T-cell (primary cell): ENCODE measurements at places on chromosomes 6 and 20. TPM values are rescaled to one million over a fixed set of nuclear protein-coding genes. Genes with fewer than 3 reads are reported as not detected.

The CNKSR3 gene
- total RNA-seq = 0.33 TPM

The OOEP gene
- 0.63 TPM for total RNA-seq

The CD24 gene
- total RNA-seq = 3.4 TPM

The CTAGE9 gene
- total RNA-seq = not detected

The MUC22 gene
- not detected for total RNA-seq

The LY6G6C gene
- total RNA-seq = not detected

The MKKS gene
- 13.1 TPM for total RNA-seq

The DST gene
- total RNA-seq = 9.4 TPM

The VGLL2 gene
- total RNA-seq = not detected

The COL9A3 gene
- total RNA-seq = not detected

The CLPSL2 gene
- total RNA-seq = not detected

- H3K4me1 ChIP-seq = no peaks in the 10 kb centered on the region
- no peak for DNase-seq
- no peaks in the 10 kb centered on the region for H3K36me3 ChIP-seq
- H3K4me3 ChIP-seq = no peak overlapping the region
- H3K27ac ChIP-seq = no peak overlapping the region
- H3K27me3 ChIP-seq = no peaks in the 10 kb centered on the region
Observed at GRCh38 chr20:43092386-43093088, 97.2 kb downstream of the PTPRT start.

DNA sequence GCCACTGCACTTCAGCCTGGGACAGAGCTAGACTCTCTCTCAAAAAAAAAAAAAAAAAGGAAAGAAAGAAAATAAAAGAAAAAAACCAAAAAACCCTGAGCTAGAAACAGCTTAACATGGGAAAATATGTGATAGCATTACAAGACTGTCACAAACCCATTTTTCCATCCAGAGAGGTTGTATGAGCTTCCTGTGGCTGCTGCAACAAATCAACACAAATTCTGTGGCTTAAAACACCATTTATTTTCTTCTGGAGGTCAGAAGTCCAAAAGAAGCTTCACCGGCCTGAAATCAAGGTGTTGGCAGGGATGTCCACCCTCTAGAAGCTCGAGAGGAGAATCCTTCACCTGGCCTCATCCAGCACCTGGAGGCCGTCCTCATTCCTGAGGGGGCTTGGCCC lies 21.7 kb upstream of the SSR1 start:
- H3K27ac ChIP-seq = no peak overlapping the region
- peaks cover 3% of the 10 kb centered on the region for H3K27me3 ChIP-seq
- no peak for DNase-seq
- no peak overlapping the region for H3K4me3 ChIP-seq
- H3K36me3 ChIP-seq = no peaks in the 10 kb centered on the region
- H3K4me1 ChIP-seq = no peaks in the 10 kb centered on the region

GRCh38 chr20:41064377-41064776 lies 35.8 kb downstream of the TOP1 start:
- H3K27me3 ChIP-seq = no peaks in the 10 kb centered on the region
- H3K36me3 ChIP-seq = no peaks in the 10 kb centered on the region
- no peak for DNase-seq
- H3K4me1 ChIP-seq = no peaks in the 10 kb centered on the region
- H3K27ac ChIP-seq = no peak overlapping the region
- no peak overlapping the region for H3K4me3 ChIP-seq

GRCh38 chr6:449057-449430 lies 57.5 kb downstream of the IRF4 start:
- H3K4me3 ChIP-seq = no peak overlapping the region
- H3K27ac ChIP-seq = no peak overlapping the region
- peaks cover 54% of the 10 kb centered on the region for H3K4me1 ChIP-seq
- DNase-seq = no peak
- no peaks in the 10 kb centered on the region for H3K36me3 ChIP-seq

GRCh38 chr20:17938871-17939619 lies 29.5 kb downstream of the SNX5 start:
- no peak overlapping the region for H3K27ac ChIP-seq
- H3K36me3 ChIP-seq = peaks cover 29% of the 10 kb centered on the region
- no peak overlapping the region for H3K4me3 ChIP-seq
- peaks cover 11% of the 10 kb centered on the region for H3K4me1 ChIP-seq
- DNase-seq = peak; percentile 38

GRCh38 chr20:33647603-33648395 lies 14.3 kb upstream of the C20orf144 start:
- no peak overlapping the region for H3K4me3 ChIP-seq
- H3K4me1 ChIP-seq = no peaks in the 10 kb centered on the region
- no peaks in the 10 kb centered on the region for H3K27me3 ChIP-seq

GRCh38 chr20:4006640-4007039 lies 8.7 kb downstream of the RNF24 start:
- H3K36me3 ChIP-seq = no peaks in the 10 kb centered on the region
- DNase-seq = no peak
- H3K4me1 ChIP-seq = peaks cover 3% of the 10 kb centered on the region
- no peak overlapping the region for H3K4me3 ChIP-seq
- H3K27me3 ChIP-seq = no peaks in the 10 kb centered on the region
- no peak overlapping the region for H3K27ac ChIP-seq

- no peaks in the 10 kb centered on the region for H3K4me1 ChIP-seq
- H3K27ac ChIP-seq = no peak overlapping the region
- H3K4me3 ChIP-seq = no peak overlapping the region
- DNase-seq = no peak
- no peaks in the 10 kb centered on the region for H3K27me3 ChIP-seq
- H3K36me3 ChIP-seq = peaks cover 92% of the 10 kb centered on the region
Observed at GRCh38 chr6:37480118-37480736, 19.5 kb downstream of the CCDC167 start.

DNA sequence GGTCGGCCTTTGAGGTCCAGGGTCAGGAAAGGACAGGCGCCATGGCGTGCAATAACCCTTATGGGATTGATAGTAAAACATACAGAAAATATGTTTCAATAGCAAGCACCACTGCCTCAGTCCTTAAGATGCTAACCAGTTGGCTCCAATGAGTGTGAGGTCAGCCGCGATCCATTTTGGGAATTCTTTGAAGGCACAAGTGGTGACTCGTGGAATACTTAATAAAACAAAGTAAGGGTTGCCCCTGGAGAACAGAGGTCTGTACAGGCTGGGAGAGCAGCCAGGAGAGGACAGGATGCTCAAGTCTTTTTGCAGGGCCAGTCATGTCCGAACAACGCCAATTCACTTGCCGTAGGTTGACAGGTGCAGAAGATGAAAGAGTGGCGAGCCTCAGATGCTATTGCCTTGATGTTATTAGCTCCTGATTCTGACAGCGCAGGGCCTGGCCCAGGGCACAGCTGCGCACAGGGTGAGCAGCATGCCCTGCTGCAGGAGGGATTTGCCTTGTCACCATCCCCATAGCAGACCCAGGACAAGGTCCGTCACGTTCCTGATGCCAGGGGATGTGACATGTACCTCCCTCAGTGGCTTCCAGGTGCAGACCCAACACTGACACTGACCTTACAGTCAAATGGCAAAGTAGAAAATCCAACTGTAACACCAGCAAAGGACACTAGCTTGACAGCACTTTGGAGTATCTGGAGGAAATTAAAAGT lies 21.8 kb downstream of the SYNDIG1 start:
- no peak overlapping the region for H3K27ac ChIP-seq
- no peak for DNase-seq
- H3K4me1 ChIP-seq = no peaks in the 10 kb centered on the region
- H3K27me3 ChIP-seq = no peaks in the 10 kb centered on the region

DNA sequence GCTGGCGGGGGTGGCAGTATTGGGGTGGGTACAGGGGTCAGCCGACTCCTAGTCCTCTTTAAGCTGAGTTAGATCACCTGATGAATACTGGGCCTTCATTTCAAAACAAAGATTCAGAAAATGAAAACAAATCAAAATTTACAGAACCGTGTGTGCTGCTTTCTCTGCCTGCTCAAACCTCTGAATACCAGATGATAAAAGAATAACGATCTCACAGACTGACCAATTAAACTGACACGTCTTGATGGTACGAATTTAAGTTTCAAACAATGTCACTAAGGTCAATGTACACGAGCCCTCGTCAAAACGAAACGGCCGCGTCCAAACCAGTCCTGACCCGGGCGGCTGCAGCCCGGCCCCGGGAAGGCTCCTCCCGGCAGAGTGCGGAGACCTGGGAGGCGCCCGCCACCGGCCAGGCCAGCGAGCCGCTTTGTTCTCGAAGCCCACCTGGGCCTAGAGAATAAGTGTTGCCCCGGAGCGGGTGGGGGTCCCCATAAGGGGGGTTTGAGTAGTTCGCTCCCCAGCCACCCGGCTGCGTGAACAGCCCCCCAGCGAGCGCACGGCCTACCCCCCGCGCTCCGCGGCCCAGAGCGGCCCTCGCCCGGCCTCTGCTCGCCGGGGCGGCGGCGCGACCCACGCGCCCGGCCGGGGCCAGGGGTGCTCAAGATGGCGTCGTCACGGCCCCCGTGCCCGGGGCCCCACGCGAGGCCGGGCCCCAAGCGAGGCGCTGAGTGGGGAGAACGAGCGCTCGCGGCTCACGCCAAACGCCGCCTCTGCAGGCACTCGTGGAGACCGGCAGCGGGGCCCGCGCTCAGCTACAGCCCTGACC lies 728 bp downstream of the PSMA7 start:
- no peaks in the 10 kb centered on the region for H3K27me3 ChIP-seq
- DNase-seq = no peak
- peaks cover 56% of the 10 kb centered on the region for H3K4me1 ChIP-seq
- peak overlapping the region; percentile 82 for H3K4me3 ChIP-seq
- H3K27ac ChIP-seq = peak overlapping the region; percentile 2
- H3K36me3 ChIP-seq = peaks cover 31% of the 10 kb centered on the region

- no peaks in the 10 kb centered on the region for H3K36me3 ChIP-seq
- H3K27ac ChIP-seq = no peak overlapping the region
- peaks cover 10% of the 10 kb centered on the region for H3K4me1 ChIP-seq
- H3K4me3 ChIP-seq = no peak overlapping the region
- no peaks in the 10 kb centered on the region for H3K27me3 ChIP-seq
Observed at GRCh38 chr20:10172998-10173655, 45.5 kb upstream of the SNAP25 start.

DNA sequence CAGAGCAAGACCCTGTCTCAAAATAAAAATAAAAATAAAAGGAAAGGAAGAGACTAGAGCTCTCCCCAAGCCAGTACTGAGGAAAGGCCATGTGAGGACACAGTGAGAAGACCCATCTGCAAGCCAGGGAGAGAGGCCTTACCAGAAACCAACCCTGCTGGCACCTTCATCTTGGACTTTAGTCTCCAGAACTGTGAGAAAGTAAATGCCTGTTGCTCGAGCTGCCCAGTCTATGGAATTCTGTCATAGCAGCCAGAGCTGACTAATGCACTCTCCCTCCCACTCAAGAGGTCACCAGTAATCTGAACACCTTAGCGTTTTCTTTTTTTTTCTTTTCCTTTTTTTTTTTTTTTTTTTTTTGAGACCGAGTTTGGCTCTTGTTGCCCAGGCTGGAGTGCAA lies 7.3 kb upstream of the PRPH2 start:
- no peak overlapping the region for H3K4me3 ChIP-seq
- no peaks in the 10 kb centered on the region for H3K27me3 ChIP-seq

DNA sequence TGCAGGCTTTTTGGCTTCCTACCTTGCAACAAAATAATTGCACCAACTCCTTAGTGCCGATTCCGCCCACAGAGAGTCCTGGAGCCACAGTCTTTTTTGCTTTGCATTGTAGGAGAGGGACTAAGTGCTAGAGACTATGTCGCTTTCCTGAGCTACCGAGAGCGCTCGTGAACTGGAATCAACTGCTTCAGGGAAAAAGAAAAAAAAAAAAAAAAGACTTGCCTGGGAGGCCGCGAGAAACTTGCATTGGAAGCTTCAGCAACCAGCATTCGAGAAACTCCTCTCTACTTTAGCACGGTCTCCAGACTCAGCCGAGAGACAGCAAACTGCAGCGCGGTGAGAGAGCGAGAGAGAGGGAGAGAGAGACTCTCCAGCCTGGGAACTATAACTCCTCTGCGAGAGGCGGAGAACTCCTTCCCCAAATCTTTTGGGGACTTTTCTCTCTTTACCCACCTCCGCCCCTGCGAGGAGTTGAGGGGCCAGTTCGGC lies 420 bp downstream of the SOX4 start:
- peaks cover 30% of the 10 kb centered on the region for H3K4me1 ChIP-seq
- no peak overlapping the region for H3K27ac ChIP-seq
- no peaks in the 10 kb centered on the region for H3K36me3 ChIP-seq
- peaks cover 40% of the 10 kb centered on the region for H3K27me3 ChIP-seq
- peak overlapping the region; percentile 98 for H3K4me3 ChIP-seq

- DNase-seq = no peak
- no peak overlapping the region for H3K4me3 ChIP-seq
- H3K4me1 ChIP-seq = no peaks in the 10 kb centered on the region
- no peaks in the 10 kb centered on the region for H3K36me3 ChIP-seq
Observed at GRCh38 chr6:35491558-35492257, 5.2 kb downstream of the TEAD3 start.

DNA sequence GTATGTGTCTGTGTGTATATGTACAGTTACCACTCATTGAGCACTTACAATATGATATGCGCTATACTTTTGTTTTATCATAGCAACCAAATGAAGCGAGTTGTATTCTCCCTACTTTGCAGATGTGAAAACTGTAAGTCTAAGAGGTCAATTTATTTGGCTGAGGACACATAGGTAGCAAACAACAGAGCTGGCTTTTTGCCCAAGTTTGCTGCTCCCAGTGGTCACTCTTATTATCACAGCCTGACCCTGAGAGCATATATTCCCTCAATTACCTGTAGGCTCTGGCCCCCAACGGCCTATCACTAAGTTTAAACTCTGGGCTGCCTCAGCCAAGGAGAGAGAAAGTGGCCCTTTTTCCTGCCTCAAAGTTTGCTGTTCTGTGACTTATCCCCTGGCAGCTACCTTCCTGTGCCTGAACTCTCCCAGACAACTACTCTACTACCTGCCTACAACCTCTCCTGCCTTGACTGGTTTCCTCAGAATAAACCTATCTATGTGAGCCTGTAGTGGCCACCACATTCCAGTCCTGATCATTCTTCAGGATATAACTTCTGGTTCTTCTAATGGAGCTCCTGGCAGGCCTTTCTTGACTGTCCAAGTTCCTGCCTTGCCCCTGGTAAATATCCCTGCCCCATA lies 221.8 kb downstream of the FRK start:
- H3K36me3 ChIP-seq = no peaks in the 10 kb centered on the region
- DNase-seq = no peak
- H3K27ac ChIP-seq = no peak overlapping the region
- H3K4me3 ChIP-seq = no peak overlapping the region
- no peaks in the 10 kb centered on the region for H3K27me3 ChIP-seq
- no peaks in the 10 kb centered on the region for H3K4me1 ChIP-seq

GRCh38 chr6:35601331-35602132 lies 87.2 kb downstream of the FKBP5 start:
- H3K27me3 ChIP-seq = no peaks in the 10 kb centered on the region
- peaks cover 11% of the 10 kb centered on the region for H3K36me3 ChIP-seq
- peak; percentile 86 for DNase-seq
- peak overlapping the region; percentile 83 for H3K27ac ChIP-seq
- H3K4me3 ChIP-seq = peak overlapping the region; percentile 43

- no peak overlapping the region for H3K4me3 ChIP-seq
- H3K36me3 ChIP-seq = no peaks in the 10 kb centered on the region
- H3K27me3 ChIP-seq = peaks cover 7% of the 10 kb centered on the region
Observed at GRCh38 chr6:164097551-164098398, 683.3 kb downstream of the QKI start.

DNA sequence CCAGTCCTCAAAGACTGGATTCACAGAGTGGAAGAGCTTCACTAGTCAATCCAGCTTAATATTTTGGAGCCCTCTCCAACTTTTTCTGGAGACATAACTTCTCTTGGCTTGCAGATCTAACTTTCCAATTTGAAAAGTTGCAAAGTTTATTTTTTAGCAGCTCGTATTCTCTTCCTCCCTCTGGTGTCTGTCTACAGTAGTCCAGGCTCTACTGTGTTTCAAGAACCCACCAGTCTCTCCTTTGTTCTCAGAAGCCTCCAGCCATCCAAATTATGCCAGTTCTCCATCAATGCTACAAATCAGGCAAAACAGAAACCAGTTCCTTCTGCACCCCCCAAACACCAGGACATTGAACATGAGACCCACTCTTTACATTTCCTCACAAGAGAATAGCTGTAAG lies 376.1 kb upstream of the OPRM1 start:
- no peaks in the 10 kb centered on the region for H3K27me3 ChIP-seq
- H3K4me1 ChIP-seq = no peaks in the 10 kb centered on the region
- DNase-seq = no peak
